ENCODE measurements at places on chromosomes 7 and 10. TPM values are rescaled to one million over a fixed set of nuclear protein-coding genes. Genes with fewer than 3 reads are reported as not detected.

The LGI1 gene
- total RNA-seq, result not detected

The BLNK gene
- total RNA-seq, result 10.0 TPM

DNA sequence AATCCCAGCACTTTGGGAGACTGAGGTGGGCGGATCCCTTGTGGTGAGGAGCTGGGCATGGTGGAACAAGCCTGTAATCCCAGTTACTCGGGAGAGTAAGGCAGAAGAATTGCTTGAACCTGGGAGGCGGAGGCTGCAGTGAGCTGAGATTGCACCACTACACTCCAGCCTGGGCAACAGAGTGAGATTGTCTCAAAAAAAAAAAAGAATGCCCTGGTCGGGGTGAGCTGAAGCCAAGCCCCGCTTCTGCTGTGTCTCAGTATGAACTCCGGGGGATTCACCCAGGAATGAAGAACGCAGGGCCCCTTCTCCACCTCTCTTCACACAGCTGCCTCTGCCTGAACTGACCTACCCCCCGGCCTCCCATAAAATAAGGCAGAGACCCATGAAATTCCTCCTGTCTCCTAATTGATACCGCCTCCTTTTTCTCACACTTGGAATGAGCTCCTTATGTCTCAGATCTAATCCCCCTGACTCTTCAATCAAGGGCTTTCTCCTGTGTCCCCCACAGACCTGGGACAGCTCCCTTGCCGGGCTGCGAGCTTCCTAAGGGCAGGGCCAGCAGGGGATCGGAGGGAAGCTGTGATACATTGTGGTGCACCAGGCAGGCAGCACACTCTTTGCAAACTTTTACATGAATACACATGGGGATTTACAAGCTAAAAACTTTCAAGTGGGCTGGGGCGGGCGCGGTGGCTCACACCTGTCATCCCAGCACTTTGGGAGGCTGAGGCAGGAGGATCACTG lies 911 bp upstream of the ZP3 start:
- H3K4me3 ChIP-seq, result no peak overlapping the region
- DNase-seq, result no peak
- no peaks in the 10 kb centered on the region for H3K36me3 ChIP-seq
- no peak overlapping the region for H3K27ac ChIP-seq
- peaks cover 4% of the 10 kb centered on the region for H3K4me1 ChIP-seq

GRCh38 chr10:108252771-108253170 lies 1088.3 kb upstream of the SORCS1 start:
- DNase-seq, result no peak
- H3K36me3 ChIP-seq, result no peaks in the 10 kb centered on the region
- H3K4me3 ChIP-seq, result no peak overlapping the region
- no peaks in the 10 kb centered on the region for H3K4me1 ChIP-seq
- H3K27me3 ChIP-seq, result no peaks in the 10 kb centered on the region

The RHBDD2 gene
- total RNA-seq, result 132 TPM

The DLX5 gene
- total RNA-seq, result not detected

- H3K27me3 ChIP-seq, result no peaks in the 10 kb centered on the region
- peaks cover 30% of the 10 kb centered on the region for H3K4me1 ChIP-seq
Observed at GRCh38 chr10:70558871-70559810, 43.4 kb downstream of the PRF1 start.

Data from upper lobe of left lung (tissue), 6 donors.